ENCODE measurements at places on chromosomes 1 and 21.

- DNase-seq: no peak
Observed at GRCh38 chr1:183910845-183911244, 105.9 kb downstream of the RGL1 start.

GRCh38 chr1:1074631-1075147 lies 583 bp upstream of the RNF223 start:
- DNase-seq: no peak

DNA sequence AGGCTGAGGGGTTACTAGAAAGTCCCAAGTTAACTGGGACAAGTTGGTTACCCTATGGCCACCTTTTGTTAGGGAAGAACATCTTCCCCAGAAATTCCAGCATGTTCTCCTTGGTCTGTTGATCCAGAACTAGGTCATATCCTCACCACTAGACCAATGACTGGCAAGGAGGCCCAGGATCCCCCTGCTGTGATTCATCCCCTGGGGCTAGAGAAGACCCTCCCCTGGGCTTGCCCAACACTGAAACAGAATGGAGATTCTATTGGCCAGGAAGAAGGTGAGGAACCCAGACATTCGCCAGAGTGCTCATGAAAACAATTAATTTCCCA lies 90.1 kb upstream of the SIM2 start:
- DNase-seq: no peak

GRCh38 chr21:17454315-17455027 lies 58.4 kb upstream of the CXADR start:
- no peak for DNase-seq

Measured in C1 segment of cervical spinal cord (tissue), 14 donors.